ENCODE measurements at places on chromosomes 16 and 17.

- no peak for DNase-seq
Measured at GRCh38 chr16:74936902-74937560, 47.9 kb downstream of the WDR59 start.

GRCh38 chr17:14118951-14119350 lies 49.6 kb downstream of the COX10 start:
- DNase-seq, result no peak

- no peak for DNase-seq
Measured at GRCh38 chr17:36463916-36464764, 22.3 kb upstream of the ZNHIT3 start.

GRCh38 chr17:76000016-76000754 lies 470 bp upstream of the CDK3 start:
- no peak for DNase-seq

GRCh38 chr16:56861092-56861610 lies 3.9 kb upstream of the SLC12A3 start:
- no peak for DNase-seq
